ENCODE measurements at places on chromosomes 7 and 10. TPM values are rescaled to one million over a fixed set of nuclear protein-coding genes. Genes with fewer than 3 reads are reported as not detected.

The TMEM176A gene
- 32.6 TPM for total RNA-seq

The EGR2 gene
- total RNA-seq: 1.00 TPM

DNA sequence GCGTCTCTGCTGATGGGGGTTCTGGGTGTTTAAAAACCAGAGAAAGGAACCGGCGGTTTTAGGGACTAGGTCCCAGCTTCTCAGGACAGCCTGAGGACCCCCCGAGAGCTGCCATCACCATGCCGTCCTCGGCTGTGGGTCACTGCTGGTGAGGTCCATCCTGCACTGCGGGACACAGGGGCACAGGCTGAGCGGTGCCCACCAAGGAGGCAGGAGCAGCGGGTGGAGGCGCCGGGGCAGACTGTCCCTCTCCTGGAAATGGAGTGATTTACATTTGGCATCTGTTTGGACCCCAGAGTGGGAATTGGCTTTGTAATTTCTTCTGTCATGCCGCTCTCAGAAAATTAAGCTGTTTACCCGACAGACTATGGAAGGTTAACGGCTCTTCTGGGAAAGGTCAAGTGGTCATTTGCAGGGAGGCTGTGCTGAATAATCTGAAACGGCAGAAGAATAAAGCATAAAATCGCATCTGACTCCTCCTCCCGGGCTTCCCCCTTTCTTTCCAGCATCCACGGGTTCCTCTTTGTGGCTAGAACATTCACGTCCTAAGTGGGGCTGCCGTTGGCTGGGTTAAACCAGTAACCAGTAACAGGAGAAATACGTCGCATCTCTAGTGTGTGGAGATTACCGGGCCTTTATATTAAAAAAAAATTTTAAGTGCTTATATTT, 31.7 kb downstream of the LHPP start:
- no peak for DNase-seq

DNA sequence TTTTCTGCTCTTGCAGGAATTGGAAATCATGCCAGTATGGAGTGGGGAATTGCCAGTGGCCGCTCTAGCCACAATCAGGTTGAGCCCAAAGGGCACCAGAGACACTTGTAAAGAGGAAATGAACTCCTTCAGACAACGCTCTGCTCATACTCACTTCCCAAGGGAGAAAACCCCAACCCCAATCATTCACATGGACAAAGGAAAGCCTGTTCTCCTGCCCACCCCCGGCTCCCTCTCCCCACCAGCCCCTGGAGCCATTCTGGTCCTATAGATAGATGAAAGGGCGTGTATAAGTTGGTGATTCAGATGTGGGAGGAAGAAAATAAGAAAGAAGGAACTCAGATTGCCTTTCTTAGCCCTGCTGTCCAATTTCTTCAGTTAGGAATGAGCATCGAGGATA, 57.4 kb downstream of the GFRA1 start:
- no peak for DNase-seq

GRCh38 chr10:78577712-78578111, 491.1 kb upstream of the ZMIZ1 start:
- no peak for DNase-seq

DNA sequence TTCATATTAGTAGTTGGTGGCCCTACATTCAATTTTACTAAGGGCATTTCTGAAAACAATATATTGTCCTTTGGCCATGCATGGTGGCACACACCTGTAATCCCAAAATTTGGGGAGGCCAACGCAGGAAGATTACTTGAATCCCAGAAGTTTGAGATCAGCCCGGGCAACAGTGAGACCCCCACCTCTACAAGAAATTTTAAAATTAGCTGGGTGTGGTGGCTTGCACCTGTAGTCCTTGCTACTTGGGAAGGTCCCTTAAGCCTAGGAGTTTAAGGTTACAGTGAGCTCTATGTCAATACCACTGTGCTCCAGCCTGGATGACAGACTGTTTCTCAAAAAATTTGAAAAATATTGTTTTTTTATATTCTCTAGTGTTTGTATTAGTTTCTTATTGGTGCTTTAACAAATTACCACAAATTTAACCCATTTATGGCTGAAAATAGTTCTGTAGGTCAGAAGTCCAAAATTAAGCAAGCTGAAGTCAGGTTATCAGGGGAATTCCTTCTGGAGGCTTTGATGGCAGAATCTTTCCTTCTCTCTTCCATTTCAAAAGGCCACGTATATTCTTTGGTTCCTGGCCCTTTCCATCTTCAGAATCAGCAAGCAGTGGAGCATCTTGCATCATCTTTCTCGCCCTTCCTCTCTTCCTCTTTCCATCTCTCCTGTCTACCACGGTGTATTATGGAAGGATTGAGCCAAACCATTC, 12.4 kb downstream of the CBX3 start:
- DNase-seq: no peak

The NEBL gene
- 609 TPM for total RNA-seq

DNA sequence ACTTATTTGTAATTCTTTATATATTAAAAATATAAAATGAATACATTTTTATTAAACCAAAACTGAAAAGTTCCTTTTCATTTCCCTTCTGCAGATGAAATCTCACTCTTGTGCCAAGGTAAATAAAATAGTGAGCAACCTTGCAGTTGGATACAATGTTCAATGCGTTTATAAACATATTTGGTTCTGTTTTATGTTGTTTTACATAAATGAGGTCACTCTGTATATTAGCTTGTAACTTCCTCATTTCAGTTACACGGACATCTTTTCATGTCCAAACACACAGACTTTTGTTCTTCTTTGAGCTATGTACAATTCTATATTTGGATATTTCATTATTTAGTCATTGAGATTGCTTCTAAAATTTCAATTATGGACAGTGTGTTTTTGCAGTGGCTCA, 107.7 kb downstream of the BBS9 start:
- DNase-seq: no peak

DNA sequence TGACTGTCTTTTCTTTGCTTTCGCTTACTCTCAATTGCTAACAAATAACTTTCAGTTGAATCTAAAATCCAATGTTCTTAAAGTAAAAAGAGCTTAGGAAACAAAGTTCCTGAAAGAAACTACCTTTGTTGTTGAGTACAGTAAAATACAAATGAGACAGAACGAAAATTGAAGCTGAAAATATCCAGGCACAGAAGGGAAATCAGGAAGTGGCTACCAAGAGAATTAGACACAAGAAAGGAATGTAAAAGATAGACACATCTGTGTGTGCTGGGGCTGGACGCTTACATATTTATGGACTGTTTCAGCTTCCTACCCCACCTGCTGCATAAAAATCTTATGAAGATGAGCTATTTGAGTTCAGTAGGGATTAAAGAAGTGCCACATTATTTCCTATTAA, 161.7 kb upstream of the PLXDC2 start:
- no peak for DNase-seq

GRCh38 chr10:74586088-74586585, 240.3 kb upstream of the KAT6B start:
- DNase-seq: no peak

The UPK3B gene
- not detected for total RNA-seq

DNA sequence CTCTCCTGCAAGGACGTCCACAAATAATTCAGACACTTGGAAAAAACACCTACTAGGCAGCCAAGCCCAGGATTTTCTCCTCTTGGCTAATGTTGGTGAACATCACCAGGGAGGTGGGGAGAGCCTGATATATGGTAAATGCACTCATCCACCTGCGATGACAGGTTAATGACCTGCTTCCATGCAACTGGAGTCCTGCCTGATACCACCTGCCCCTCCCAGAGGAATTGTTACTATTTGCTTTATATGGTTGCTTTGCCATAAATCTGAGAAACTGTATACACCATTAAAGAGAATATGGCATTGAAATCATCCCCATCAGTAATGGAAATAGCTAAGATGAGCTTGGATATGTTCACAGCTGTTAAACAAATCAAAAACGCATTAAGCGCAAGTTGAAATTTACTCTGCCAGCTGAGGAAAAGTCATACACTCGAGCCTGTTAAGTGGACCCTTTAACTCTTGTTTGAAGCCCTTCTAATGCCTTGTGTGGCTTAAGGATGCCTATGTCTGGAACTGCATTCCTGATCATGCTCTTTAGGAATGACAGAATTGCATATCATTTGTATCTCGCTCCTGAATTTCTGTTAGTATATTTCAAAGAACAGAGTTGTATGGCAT, 208.3 kb downstream of the PRPF18 start:
- DNase-seq: no peak

DNA sequence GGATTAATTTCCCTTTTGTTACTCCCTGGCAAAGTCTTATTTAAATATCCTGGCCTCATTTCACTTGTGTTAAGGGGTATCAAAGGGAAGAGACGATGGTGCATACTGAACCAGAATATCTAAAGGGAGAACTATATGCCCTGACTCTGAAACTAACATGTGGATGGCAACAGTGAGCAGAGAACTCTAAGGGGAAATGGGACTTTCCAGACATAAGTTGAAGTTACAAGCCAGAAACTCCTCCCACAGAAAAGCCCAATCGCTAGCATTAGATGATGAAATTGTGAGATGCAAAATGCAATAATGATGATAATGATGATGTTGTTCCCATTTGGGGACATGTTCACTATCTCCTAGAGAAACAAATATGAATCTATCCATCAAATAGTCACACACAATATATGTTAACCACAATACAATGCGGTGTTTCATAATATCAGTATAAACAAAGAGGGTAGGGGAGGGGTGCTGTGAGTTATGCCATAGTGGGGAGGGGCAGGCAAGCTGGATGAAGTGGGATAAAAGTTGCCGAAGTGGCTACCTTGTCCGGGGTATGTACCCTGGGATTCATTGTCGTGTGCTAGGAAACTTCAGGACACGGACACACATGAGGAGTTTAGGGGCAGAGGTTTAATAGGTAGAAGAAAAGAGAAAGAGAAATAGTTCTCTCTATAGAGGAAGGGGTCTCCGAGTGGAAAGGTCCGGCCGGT, 37.1 kb downstream of the TMEM229A start:
- DNase-seq: no peak

GRCh38 chr7:103664577-103664976, 218.6 kb upstream of the SLC26A5 start:
- DNase-seq: no peak

DNA sequence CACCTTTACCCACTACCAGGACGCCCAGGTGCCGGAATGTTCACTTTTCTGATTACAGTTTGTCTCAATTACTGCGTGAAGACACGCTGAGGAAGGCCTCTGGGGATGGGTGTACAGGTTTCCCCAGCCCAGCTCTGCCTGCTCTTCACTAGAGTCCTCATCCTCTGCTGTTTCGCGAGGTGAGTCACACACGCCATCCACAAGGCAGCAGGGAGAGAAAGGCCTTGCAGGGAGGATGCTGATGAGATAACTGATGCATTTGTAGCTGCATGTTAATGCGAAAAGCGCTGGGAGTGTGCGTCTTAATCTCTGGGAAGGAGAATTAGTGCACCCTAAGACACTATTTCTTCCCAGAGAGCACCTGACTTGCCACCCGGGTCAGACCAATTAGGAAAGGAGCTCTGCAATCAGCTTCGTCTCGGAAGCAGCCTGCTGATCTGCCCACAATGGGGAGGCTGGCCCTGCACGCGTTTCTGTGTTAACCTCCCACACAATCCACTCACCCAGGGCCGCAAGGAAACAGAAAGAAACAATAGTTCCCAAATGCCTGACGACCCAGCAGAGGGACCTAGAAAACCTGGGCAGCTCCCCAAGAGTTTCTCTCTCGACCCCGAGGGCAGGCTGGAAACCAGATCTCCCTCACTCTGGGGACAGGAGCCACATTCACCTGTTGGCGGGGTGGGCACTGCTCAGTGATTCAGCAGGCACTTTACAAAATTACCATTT, 578.7 kb downstream of the GLRX3 start:
- no peak for DNase-seq

The AGR2 gene
- not detected for total RNA-seq

The OR2A7 gene
- 0.35 TPM for total RNA-seq

The STEAP2 gene
- total RNA-seq: 5.9 TPM

The CLCN1 gene
- total RNA-seq: not detected

DNA sequence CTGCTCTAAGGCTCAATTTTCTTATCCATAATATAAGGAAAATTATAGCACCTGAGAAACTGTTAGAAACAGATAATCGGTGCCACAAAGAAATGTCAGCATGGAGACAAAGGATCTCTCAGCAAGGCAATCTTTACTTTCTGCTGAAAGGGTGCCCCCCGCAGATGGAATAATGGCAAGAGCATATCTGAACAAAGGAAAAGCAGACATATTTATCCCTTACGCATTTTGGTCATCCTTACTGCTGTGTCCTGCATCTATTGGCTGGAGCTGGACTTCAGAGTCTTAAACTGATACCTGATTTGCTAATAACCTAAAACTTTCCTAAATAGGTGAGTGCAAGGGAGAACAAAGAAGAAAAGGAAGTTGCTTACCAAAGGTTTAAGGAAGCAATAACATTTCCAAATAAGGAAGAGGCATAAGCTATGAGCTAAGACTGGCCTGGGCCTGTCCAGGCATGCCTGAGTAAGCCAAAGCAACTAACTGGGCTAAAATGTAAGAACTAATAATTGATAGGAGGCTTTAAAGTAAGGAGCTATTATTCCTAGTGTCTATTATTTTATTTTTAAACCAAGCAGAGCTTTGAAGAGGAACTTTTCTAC, 39.6 kb upstream of the ELMO1 start:
- no peak for DNase-seq

DNA sequence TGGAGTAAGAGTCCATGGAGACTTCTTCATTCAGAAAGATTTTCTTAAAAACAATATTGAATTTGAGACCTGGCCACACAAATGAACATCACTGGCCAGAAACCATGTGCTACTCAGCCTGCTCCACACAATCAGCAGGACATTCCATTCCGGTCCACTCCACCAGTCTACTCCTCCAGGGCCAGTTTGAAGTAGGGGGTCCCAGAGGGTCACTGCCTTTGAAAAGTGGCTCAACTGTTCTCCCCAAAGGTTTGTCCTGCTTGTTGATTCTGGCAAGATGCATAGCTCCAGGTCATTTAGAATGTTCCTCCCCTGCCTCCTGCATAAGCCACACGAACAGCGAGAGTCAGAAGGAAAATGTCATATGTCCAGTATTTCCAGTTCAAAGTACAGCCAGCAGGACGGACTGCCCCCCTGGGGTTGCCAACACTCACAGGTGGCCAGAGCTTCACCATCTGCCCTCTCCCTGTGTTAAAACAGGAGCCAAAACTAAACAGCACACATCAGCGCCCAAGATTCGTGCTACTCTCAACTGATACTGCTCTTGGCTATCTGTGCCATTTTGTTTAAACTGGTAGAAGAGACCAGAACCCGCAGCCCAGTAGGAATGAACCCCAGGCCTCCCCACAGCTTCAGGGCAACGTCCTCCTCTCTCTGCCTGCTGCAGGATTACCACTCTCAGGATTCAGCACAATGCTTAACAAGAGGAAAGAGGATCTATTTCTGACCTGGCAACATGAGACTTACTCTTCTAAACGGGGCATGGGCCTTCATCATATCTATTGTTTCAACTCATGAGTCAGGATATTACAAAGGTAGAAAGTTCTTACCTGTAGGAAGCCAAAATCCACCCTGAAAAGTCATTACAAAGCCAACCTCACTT, 11.3 kb downstream of the GRB10 start:
- no peak for DNase-seq

The VWA2 gene
- 0.09 TPM for total RNA-seq

The OR6V1 gene
- not detected for total RNA-seq

The CHST3 gene
- 28.7 TPM for total RNA-seq

The TRIM50 gene
- not detected for total RNA-seq

- no peak for DNase-seq
Measured at GRCh38 chr10:6173203-6173602, 29.5 kb upstream of the PFKFB3 start.

GRCh38 chr10:47107007-47107747, 192.8 kb upstream of the GDF10 start:
- DNase-seq: no peak

GRCh38 chr7:120981888-120982615, 6.5 kb upstream of the CPED1 start:
- DNase-seq: no peak

The LRRC61 gene
- total RNA-seq: 3.0 TPM

- no peak for DNase-seq
Measured at GRCh38 chr10:6407034-6407721, 172.9 kb downstream of the PRKCQ start.

The CPED1 gene
- total RNA-seq: 44.8 TPM

Data from heart right ventricle (tissue), 16 donors.